T-cell (primary cell): ENCODE measurements at places on chromosomes 16 and 17.

DNA sequence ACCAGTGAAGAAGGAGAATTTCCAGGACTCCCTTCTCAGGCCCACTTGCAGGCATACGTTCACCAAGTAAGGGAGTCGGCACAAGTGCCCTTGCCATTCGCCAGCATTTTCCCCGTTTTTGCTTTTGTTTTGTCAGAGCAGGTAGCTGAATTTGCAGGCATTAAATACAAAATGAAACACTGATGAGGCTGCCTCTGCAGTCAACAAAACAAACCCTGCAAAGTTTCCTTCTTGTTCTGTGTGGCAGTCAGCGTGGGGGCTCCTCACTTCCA is 7.8 kb downstream of the GLOD4 start:
- DNase-seq: no peak

GRCh38 chr17:69223809-69224208 is 4.8 kb downstream of the ABCA10 start:
- DNase-seq: no peak

GRCh38 chr17:78567991-78568390 is 9.2 kb downstream of the DNAH17 start:
- DNase-seq: no peak

GRCh38 chr17:50346313-50347116 is 589 bp downstream of the XYLT2 start:
- no peak for DNase-seq

- DNase-seq: no peak
Measured at GRCh38 chr16:89373355-89374110, 116.8 kb downstream of the ANKRD11 start.

GRCh38 chr16:62386411-62386810 is 350.2 kb upstream of the CDH8 start:
- no peak for DNase-seq

GRCh38 chr17:42759982-42760651 is 910 bp upstream of the RAMP2 start:
- DNase-seq: no peak

DNA sequence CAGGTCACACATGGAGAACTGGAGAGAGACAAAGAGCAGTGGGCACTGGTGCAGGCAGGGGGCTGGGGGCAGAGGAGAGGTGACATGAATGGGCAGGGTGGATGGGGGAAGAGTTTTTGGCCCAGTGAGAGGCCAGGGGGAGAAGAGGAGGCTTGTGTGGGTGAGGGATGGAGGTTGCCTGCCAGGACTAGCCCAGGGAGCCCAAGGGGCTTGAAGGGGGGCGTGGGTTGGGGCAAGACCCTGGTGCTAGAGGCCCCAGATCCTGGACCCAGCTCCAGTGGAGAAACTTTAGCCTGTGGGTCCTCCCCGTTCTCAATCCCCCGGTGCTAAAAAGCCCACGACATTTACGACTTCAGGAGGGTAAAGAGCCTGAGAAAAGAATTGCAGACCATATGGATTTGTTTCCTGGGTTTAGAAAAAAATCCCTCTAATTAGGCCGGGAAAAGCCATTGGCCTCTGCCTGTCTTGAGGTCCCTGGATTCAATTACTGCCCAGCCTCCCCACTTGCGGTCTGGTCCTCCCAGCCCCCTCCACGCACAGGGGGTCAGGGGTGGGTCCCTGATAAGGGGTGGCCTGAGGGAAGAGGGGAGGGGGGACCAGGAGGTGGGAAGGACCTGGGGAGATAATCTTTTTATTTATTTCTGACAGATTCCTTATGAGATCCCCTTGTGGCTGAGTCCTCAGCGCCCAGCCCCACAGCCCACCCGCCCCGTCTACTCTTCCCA is 33.0 kb downstream of the NGFR start:
- DNase-seq: no peak

DNA sequence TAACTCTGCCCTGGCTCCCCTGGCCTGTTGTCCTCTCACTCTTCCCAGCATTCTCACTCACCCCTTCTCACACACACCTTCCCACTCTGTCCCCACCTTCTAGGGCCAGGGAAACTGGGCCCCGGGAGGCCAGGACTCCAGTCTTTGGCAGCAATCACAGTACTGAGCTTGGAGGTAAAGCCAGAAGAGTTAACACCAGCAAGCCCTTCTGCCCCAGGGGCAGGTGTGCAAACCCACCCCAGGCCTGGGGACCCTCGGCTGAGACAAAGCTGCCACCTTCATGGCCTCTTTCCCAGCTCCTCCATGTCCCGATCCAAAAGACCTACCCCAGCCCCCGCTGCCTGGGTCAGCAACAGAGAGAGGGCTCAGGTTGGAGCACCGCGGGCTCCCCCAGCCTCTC is 36.9 kb upstream of the MLKL start:
- DNase-seq: no peak

DNA sequence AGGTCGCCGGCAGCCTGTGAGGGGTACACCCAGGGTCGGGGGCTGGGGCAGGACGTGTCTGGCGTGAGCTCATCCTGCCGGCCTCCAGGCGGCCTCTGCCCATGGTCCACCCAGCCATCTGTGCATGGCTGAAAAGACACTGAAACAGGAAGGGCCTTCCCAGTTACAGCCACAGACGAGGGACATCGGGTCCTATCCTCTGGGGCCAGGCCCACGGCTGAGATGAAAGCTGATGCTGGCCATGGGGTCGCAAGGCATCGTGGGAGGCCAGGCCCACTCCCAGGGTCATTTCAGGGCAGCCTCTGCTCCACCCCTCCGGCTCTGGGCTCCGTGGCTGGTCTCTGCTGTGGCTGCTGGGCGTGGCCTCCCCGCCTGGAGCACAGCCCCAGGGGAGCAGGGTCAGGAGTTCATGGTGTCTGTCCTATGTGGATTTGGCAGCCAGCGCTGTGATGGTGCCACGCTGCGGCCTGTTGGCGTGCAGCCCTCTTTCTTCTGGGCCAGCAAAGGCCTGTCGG is 16.6 kb upstream of the ATP6V0C start:
- no peak for DNase-seq

DNA sequence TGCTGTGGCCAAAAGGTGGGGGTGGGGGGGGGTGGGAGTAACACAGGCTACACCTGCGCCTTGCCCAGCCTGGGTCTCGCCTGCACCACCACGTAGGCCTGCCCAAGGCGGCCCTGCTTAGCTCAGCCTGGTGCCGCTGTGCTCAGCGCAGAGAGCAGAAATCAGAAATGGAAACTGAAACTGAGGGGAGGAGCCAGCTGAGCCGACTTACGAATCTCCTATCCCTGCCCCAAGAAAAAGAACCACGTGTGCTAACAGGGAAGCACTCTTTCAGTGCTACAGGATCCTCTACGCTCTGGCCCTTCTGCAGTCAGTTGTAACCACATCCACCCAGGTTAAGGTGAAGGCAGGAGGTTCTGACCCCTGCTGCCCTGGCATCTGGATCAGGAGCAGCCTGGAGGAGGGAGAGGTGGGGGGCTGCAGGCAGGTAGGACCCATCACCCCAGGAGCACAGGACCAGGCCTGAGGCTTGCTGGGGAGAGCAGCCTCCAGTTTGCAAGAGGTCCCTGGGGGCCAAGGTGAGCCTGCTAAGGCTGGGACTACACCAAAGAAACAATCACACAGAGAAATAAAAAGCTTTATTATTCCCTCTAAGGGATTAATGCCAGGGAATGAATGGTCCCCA is at the start of gene DHX58:
DHX58 (minus strand) TSS at position 163 of the 625 bp plus-strand sequence. CDS start 822 bp downstream, outside the sequence.
- DNase-seq: peak; percentile 79

DNA sequence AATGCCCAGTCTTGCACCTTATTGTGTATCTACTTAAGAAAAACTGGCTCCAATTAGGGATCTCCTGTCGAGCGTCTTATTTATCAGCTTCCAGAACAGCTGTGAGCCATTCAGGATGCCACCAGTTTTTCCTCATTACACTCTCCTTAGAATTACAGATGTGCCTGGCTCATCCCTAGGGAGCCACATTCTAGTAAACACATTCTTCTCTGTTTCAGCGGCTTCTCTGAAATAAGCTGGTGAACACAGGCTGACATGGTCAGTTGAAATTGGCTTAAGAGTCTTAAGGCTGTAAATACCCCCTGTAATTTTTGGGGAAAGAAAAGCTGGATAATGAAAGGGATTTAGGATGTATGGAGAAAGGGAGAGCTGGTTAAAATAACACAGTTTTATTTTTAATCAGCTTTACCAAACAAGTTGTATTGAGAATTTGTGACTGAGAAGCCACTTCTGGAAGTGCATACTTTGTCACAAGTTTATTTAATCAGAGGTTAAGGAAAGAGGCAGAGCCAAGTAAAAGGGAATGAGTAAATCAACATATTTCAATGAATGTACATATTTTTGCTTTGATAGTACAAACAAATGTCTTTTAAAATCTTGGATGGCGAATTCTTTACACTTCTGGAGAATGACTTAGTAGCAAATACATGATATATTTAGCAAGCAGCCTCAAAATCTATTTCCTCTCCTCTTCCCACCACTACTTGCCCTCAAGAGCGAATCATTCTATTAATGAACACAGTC is 562.0 kb upstream of the GOT2 start:
- DNase-seq: no peak

DNA sequence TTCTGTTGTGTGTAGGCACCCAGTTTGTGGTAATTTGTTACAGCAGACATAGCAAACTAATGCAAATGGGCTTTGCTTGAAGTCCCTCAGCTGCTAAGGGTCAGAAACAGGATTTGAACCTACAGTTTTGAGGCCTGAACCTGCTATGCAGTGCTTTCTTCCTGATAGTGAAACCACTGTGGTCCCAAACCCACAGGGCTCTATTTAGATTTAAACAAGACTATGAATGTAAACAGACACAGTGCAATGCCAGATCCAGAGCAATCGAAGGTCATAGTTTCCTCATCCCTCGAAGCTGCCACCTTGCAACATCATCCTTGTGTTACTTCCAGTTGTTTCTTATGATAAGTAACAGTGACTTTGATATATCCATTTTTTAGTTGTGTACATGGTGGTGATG is 630.2 kb downstream of the WWOX start:
- DNase-seq: no peak

DNA sequence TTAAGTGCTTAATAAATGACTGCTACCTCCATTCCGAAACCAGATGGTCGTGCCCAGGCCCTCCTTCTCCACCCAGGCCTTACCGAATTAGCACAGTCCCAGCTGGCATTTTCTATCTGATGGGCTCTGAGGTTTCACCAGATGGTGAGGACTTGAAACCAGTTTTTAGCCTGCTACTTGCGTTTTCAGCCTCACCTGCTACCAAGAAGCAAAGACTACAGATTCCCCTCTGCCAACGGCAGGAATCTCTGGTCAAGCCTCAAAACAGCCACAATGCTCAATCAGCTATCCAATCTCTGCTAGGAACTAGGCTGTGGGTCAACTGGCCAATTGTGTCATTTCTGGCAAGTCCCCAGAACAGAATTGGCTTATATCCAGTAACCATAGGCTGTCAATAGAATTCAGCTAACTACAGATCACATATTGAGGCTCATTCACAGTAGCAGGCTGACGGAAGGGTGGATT is 11.7 kb downstream of the PECAM1 start:
- no peak for DNase-seq
